NCI-H526 treated with DMSO at 0.1 percent for 48 hours (cell line): ENCODE measurements at places on chromosomes 3 and 15.

GRCh38 chr3:41940393-41940792 lies 21.5 kb downstream of the ULK4 start:
- DNase-seq = no peak

GRCh38 chr3:105674437-105675065 lies 194.3 kb downstream of the CBLB start:
- DNase-seq = no peak

- no peak for DNase-seq
Observed at GRCh38 chr3:132867956-132868355, 145.7 kb upstream of the NPHP3 start.

DNA sequence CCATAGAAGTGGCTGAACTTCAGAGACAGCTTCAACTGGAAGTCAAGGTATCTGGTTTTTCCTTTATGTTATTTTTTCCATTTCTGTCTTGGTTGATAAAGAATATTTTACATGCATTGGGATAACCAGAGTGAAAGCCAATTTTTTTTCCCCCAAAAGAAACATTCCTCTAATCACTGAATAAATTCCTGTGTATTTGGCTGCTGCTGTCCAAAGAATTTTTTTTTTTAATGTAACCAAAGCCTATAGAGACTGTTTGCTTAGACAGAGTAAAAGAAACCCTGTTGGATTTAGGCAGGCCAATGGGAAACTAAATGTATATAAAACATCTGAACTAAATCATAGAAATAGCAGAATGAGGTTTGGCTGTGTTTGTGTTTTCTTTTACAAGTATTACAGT lies 75.2 kb downstream of the CGNL1 start:
- DNase-seq = no peak

DNA sequence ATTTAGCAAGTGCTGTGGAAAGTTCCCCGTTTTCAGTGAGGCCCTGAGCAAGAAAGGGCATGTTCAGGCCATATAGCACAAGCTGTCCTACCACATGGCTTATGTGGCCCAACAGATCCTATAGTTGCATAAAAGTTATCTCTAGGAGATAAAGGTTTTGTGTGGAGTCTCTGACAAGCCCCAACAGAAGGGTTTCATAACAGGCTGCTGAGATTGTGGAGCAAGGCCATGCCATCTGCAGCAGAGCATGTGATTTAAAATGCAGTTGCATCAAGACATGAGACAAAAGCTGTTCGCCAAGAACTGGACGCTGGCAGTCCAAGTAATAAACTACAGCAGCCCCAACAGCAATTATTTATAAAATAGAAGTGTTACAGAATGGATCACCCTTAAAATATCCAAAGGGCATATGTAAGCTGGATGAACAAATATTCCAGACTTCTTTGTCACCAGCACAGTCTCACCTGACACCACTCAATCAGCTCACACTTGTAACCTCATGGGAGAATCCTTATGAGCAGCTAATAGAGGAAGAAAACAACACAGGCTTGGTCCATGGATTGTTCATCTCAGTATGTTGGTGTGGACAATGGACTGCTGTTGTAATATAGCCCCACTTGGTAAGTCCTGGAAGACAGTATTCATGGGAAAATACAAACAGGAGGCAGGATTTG lies 14.4 kb upstream of the CLDN1 start:
- DNase-seq = no peak

DNA sequence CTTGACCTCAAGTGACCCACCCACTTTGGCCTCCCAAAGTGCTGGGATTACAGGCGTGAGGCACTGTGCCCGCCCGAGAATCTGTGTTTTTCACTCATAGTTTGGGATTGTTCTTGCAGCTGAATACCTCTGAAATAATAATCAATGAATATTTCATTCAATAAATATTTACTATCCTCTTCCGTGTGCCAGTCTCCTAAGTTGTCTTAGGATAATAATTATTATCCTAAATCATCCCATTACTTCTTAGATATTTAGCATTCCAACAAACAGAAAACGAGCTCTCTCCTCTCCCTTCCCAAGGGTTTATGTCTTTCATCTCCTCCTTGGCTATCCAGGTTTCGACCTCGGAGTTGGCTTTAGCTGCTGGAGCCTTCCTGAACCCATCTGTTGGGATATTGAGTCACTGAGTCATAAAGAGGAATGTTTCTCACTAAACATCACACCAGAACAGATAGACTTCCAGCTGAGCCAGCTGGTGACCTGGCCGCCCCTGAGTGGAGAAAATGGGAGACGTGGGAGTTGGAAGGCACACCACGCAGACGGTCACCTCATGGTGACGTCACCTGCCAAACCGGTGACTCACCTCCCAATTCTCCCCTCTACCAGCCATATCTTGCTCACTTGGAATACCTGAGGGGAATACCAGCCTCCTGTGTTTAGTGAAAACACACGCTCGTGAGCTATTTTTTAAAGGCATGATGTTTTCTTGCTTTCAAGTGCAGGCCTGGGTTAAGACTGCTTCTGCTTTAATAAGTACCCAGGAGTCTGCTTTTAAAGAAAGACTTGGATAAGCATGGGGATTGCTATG lies 43.9 kb downstream of the BHLHE40 start:
- no peak for DNase-seq

GRCh38 chr3:148631124-148631903 lies 66.4 kb upstream of the AGTR1 start:
- no peak for DNase-seq

DNA sequence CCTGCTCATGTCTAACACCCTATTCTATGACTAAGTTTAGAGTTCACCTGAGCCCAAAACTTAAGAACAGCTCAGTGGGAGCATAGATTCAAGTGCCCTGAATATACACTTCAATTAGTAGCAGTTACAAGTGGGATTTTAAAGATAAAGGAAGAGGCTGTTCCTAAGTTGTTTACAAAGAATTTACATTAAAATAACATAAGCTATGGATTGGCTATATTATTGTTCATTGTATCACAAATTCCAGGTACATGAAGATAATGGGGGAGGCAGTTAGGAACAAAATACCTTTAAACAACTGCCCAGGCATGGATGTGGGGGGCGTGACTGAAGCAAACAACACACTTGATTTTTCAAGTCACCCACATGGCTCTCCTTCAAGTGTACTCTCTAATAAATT lies 52.7 kb downstream of the ROPN1B start:
- DNase-seq = no peak

DNA sequence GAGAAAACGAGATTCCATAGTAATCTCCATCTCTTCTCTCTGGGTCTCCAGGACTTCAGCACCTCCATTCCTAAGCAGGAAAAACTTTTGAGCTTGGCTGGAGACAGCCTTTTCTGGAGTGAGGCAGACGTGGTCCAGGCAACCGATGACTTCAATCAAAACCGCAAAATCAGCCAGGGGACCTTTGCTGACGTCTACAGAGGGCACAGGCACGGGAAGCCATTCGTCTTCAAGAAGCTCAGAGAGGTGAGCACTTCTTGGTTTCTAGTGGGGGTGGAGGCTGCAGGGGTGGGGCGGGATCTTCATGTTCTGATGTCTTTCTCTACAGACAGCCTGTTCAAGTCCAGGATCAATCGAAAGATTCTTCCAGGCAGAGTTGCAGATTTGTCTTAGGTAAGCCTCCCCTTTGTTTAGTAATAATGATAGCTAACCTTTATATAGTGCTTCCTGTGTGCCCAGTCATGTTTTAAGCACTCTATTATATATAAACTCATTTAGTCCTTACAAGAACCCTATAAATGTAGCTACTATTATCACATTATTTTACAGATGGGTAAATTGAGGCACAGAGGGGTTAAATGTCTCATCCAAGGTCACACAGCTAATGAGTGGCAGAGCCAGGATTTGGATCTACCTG lies 35.0 kb upstream of the TATDN2 start:
- no peak for DNase-seq
